Adrenal gland (tissue), 19 donors: ENCODE measurements at places on chromosomes 5 and 9. TPM values are rescaled to one million over a fixed set of nuclear protein-coding genes. Genes with fewer than 3 reads are reported as not detected.
A peak's percentile ranks its signal among the peaks of the same experiment; 100 is the strongest.

DNA sequence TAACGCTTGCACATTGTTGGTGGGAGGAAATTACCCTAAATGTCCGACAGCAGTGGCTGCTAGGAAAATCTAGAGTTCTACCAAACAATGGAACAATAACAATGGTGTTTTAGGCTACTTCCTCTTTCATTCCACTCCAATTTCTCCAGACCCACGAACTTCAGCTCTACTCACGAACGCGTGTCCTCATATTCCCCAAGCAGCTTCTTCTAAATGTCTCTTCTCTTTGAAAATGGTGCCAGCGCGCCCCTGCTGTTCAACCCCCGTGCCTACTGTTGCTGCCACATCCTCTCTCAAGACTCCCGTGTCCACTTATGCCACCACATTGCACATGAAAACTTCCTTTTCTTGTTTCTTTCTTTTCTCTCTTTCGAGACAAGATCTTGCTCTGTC lies 25.6 kb downstream of the OR2V2 start:
- no peaks in the 10 kb centered on the region for H3K36me3 ChIP-seq
- no peak overlapping the region for H3K4me3 ChIP-seq
- DNase-seq = peak; percentile 38
- H3K27ac ChIP-seq = no peak overlapping the region
- H3K27me3 ChIP-seq = peaks cover 76% of the 10 kb centered on the region

DNA sequence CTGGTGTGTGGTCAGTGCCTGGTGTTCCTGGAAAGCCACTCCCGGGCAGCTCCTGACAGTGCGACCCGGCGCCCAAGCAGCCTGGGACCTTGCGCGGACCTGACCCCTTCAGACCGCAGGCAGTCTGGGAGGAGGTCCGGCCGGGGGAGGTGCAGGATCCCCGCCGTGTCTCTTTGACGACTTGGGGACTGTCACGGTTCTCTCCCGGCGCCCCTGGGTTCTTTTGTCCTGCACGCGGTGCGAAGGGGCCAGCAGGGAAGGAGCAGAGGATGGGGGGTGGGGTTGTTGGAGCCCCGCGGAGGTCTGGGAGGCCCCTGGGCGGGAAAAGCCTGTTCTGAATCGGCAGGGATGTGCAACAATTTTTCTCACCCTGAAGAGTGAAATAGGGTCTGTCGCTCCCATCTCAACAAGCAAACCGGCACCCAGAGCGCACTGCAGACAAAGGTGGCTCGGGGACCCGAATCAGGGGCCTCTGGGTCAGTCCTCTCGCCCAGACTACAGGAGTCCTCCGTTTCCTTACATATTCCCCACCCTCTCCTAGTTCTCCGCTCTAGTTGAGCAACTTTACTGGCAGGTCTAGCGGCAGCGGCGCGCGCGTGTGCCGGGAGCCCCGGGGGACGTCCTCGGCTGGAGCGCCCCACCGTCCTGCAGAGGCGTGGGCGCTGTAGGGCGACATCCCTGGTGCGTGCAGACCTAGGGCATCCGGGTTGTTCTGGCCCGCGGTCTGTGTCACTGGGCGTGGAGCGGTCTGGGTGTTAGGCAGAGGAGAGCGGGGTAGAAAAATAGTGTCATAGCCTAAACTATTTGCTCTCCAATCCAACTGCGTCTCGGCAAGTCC lies 1.2 kb downstream of the VCAN start:
- H3K36me3 ChIP-seq = no peaks in the 10 kb centered on the region
- H3K27me3 ChIP-seq = peaks cover 28% of the 10 kb centered on the region
- H3K4me1 ChIP-seq = no peaks in the 10 kb centered on the region
- peak; percentile 41 for DNase-seq

DNA sequence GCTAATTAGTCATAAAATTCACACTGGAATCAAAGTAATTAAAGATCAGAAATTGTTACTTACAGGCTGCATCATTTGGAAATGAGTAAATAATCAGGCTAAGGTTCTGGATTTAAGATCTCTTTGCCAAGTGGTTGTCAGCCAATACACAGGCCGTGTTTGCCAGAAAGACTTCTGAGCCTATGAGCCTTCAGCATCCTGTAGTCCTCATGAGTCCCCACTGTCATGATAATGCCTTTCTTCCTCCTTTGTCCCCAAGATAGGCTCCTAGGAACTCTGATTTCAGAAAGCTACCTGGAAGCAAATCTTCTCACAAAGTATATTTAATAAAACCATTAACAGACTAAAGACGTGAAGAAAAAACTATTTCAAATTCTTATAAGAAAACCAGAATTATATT lies 810.5 kb downstream of the DNAH5 start:
- H3K27me3 ChIP-seq = no peaks in the 10 kb centered on the region
- no peaks in the 10 kb centered on the region for H3K4me1 ChIP-seq
- DNase-seq = no peak
- H3K36me3 ChIP-seq = no peaks in the 10 kb centered on the region

DNA sequence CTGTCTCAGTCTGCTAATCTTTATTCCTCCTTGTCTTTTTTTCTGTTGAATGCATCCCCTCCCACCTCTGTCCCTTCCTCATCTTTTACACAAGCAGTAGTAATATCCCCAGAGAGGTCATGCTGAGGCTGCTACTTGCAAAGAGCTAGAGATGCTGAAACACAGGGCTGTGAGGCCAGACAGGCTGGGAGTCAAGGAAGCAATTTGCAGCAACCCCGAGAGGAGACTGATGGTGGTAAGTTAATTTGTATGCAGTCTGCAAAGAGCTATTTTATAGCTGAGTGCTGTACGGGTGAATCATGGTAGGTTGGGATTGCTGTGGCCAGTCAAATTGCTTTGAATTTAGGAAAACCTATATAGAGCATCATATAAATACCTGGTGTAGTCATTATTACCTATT lies 90.2 kb upstream of the SLC24A2 start:
- H3K27me3 ChIP-seq = no peaks in the 10 kb centered on the region
- DNase-seq = no peak
- no peaks in the 10 kb centered on the region for H3K36me3 ChIP-seq
- H3K4me3 ChIP-seq = no peak overlapping the region
- H3K27ac ChIP-seq = no peak overlapping the region
- H3K4me1 ChIP-seq = no peaks in the 10 kb centered on the region

DNA sequence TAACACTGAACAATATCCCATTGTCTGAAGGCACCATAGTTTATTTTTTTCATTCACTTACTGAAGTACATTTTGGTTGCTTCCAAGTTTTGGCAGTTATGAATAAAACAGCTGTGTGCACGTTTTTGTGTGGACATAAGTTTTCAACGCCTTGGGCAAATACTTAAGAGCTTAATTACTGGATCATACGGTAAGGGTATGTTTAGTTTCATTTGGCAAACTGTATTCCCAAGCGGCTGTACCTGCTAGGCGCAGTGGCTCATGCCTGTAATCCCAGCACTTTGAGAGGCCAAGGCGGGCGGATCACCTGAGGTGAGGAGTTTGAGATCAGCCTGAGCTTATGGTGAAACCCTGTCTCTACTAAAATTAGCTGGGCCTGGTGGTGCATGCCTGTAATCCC lies 63.7 kb upstream of the FAM120A start:
- no peak overlapping the region for H3K4me3 ChIP-seq
- H3K27me3 ChIP-seq = no peaks in the 10 kb centered on the region
- no peaks in the 10 kb centered on the region for H3K4me1 ChIP-seq
- H3K36me3 ChIP-seq = no peaks in the 10 kb centered on the region
- DNase-seq = no peak

GRCh38 chr5:102625468-102625867 lies 126.7 kb upstream of the SLCO6A1 start:
- H3K27ac ChIP-seq = no peak overlapping the region
- H3K27me3 ChIP-seq = no peaks in the 10 kb centered on the region
- H3K4me1 ChIP-seq = peaks cover 4% of the 10 kb centered on the region
- H3K36me3 ChIP-seq = no peaks in the 10 kb centered on the region

GRCh38 chr5:40503439-40503838 lies 176.3 kb upstream of the PTGER4 start:
- H3K4me3 ChIP-seq = no peak overlapping the region
- H3K4me1 ChIP-seq = no peaks in the 10 kb centered on the region
- no peak overlapping the region for H3K27ac ChIP-seq
- H3K36me3 ChIP-seq = no peaks in the 10 kb centered on the region
- H3K27me3 ChIP-seq = no peaks in the 10 kb centered on the region

DNA sequence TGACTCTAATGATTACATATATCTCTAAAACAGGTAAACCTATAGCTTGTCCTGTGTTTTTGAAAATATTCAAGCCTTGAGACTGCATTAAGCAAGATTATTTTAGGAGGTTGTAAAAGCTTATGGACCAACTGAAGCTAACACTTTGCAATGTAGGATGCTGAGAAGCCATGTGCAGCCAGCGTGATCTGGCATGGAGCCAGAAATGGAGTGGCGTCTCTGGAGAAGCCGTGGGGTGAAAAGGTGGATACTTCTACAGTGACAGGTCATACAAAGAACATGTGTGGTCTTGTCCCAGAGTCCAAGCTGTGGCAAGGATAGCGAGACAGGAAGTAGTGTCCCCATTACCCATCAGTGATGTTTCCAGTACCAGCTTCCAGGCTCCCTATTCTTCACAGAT lies 100.8 kb upstream of the CD180 start:
- no peak for DNase-seq
- H3K4me1 ChIP-seq = no peaks in the 10 kb centered on the region
- no peaks in the 10 kb centered on the region for H3K27me3 ChIP-seq
- no peak overlapping the region for H3K4me3 ChIP-seq
- no peak overlapping the region for H3K27ac ChIP-seq
- H3K36me3 ChIP-seq = no peaks in the 10 kb centered on the region

DNA sequence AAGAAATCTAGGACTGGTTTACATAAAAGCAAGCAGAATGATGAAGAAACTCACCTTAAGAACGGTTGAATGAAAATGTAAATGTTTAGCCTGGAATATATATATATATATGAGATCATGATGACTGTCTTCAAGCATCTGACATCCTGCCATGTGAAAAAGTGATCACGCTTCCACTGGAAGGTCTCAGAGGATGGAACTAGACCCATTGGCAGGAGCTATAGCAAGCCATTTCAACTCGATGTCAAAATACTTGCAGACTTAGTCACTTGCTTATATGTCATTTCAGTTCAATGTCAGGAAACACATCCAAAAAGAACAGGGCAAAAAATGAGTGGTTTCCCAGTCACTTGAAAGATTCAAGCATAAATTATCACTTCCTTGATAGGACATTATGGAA lies 22.2 kb upstream of the TMEM161B start:
- peaks cover 6% of the 10 kb centered on the region for H3K4me1 ChIP-seq
- DNase-seq = no peak
- H3K36me3 ChIP-seq = no peaks in the 10 kb centered on the region
- H3K4me3 ChIP-seq = no peak overlapping the region
- H3K27ac ChIP-seq = no peak overlapping the region

GRCh38 chr5:72145348-72145747 lies 38.1 kb downstream of the MAP1B start:
- no peak overlapping the region for H3K27ac ChIP-seq
- no peak for DNase-seq
- H3K27me3 ChIP-seq = no peaks in the 10 kb centered on the region
- H3K4me1 ChIP-seq = peaks cover 23% of the 10 kb centered on the region
- no peaks in the 10 kb centered on the region for H3K36me3 ChIP-seq
- H3K4me3 ChIP-seq = no peak overlapping the region

DNA sequence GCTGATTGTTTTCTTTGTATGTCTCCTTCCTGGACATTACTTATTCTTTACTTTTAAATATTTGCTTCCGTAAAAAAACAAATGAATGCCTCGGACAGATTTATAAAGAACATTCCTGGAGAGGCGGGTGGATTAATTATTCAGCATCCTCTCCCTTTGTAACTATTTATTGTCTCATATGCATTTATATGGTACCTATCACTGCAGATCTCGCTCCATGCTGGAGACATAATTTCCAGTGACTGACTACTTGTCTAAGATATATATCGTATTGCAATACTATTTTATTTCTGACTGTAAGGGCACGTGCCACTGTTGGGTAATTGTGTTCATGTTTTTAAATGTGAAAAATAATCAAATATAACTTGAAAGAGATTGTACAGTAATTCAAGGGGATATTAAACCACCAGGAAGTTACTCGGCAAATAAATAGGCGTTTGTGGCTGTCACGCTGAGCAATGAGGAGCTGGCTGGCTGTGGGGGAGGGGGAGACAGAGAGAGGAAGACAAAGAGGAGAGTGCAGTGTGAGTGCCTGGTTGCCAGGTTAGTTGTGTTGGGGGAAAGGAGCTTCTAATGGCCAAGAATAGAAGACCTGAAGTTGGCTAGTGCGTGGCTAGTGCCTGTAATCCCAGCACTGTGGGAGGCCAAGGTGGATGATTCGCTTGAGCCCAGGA lies 131.8 kb upstream of the GABRP start:
- no peak overlapping the region for H3K27ac ChIP-seq
- DNase-seq = no peak
- H3K36me3 ChIP-seq = no peaks in the 10 kb centered on the region
- H3K4me1 ChIP-seq = no peaks in the 10 kb centered on the region
- no peak overlapping the region for H3K4me3 ChIP-seq
- no peaks in the 10 kb centered on the region for H3K27me3 ChIP-seq

GRCh38 chr9:12874395-12874794 lies 99.6 kb downstream of the LURAP1L start:
- H3K27ac ChIP-seq = no peak overlapping the region
- H3K36me3 ChIP-seq = no peaks in the 10 kb centered on the region
- DNase-seq = no peak
- H3K4me3 ChIP-seq = no peak overlapping the region

DNA sequence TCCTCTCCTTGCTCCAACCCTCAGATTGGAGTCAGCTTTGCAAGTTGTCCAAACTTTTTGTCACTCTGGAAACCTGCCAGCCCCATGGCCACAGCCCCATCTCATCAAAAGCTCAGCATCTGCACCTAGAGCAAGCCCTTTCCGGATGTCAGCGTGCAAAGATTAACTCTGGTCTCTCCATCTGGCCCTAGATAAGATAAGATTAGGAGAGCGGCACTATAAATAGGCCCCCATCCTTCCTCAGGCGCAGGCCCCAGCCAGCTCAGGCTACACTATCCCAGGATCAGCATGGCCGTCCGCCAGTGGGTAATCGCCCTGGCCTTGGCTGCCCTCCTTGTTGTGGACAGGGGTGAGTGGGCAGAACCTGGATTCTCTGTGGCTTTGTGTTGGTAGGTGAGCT lies at the start of gene SPINK4:
Gene SPINK4, plus strand, starts transcription at position 247 of the 400 bp plus-strand sequence. Its CDS starts 42 bp downstream, at position 289.
- no peak within 1 kb of the TSS for H3K27ac ChIP-seq
- no peaks in the 10 kb centered on the region for H3K27me3 ChIP-seq
- no peaks in the 10 kb centered on the region for H3K36me3 ChIP-seq
- peaks cover 16% of the 10 kb centered on the region for H3K4me1 ChIP-seq
- H3K4me3 ChIP-seq = no peak within 1 kb of the TSS
- DNase-seq = peak; percentile 88

GRCh38 chr5:86735370-86735769 lies 117.6 kb downstream of the COX7C start:
- no peak overlapping the region for H3K4me3 ChIP-seq
- H3K36me3 ChIP-seq = no peaks in the 10 kb centered on the region

- H3K27me3 ChIP-seq = no peaks in the 10 kb centered on the region
- no peak overlapping the region for H3K4me3 ChIP-seq
- H3K27ac ChIP-seq = no peak overlapping the region
- DNase-seq = no peak
Measured at GRCh38 chr5:9063615-9064245, 482.1 kb downstream of the SEMA5A start.

The SLC35D2 gene
- total RNA-seq = 19.1 TPM

The GLRA1 gene
- not detected for total RNA-seq

The DAB2IP gene
- 46.8 TPM for total RNA-seq

The GOLM1 gene
- 388 TPM for total RNA-seq

The HEXB gene
- 145 TPM for total RNA-seq

The SHISAL2B gene
- not detected for total RNA-seq

The PCDHB13 gene
- total RNA-seq = 3.1 TPM

The CMYA5 gene
- 0.11 TPM for total RNA-seq
